Stimulated activated CD4-positive, alpha-beta T cell treated with anti-CD3 and anti-CD28 coated beads, Interleukin-15, amount 100 ng/mL, for 1 hour (primary cell): ENCODE measurements at places on chromosomes 11 and 22.

GRCh38 chr11:123478352-123478987 is 48.4 kb downstream of the GRAMD1B start:
- no peak for DNase-seq

GRCh38 chr22:27480487-27480886 is 321.1 kb downstream of the MN1 start:
- DNase-seq, result no peak

GRCh38 chr11:34050581-34051348 is 766 bp upstream of the CAPRIN1 start:
- no peak for DNase-seq

DNA sequence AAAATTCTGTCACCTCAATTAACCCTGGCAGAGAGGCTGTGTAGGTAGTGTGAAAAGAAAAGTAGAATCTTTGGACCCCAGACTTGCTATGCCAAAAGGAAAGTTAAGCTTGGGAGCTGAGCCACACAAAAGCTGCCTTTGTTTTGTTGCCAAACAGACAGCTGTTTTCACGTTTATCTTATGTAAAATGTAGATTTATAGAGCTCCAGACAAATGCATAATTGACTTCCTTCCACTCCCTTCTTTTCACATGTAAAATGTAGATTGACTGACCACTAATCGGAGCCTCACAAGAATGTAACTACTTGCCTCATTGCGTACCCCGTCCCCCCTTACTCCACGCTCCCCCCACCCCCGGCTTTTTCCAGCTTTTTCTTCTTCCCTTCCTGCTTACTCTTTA is 2302.2 kb upstream of the RAG2 start:
- DNase-seq, result no peak

DNA sequence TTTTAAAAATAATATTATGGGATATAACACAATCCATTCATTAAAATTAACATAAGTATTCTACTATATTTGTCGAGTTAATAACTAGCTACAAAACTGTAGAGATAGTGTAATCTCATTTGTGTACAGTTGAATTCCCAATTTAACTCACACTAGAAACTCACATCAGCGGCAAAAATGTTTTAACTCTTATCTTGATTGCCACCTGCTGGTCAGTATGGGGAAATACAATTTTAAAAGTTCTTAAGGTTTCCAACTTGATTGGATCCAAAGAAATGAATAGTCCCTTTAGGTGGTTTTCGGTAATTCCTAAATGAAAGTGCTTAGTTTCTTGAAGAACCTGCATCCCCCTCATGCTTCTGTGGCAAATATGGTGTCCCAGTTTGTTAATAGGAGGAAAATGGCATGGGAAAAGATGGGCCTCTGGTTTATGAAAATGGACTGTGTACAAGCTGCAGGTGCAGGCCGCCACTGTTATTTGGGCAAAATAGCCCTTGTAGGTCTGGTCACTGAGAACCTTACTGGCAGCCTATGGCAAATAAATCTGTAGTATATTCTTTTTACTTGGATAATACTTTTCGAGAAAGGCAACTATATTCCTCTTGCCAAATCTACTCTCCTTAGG is 33.7 kb upstream of the SLC17A6 start:
- no peak for DNase-seq

GRCh38 chr11:118283756-118284350 is 19.8 kb upstream of the MPZL2 start:
- no peak for DNase-seq

GRCh38 chr22:34429314-34429713 is 509.0 kb upstream of the LARGE1 start:
- DNase-seq, result no peak
